ENCODE measurements at places on chromosomes 7 and 10.

GRCh38 chr7:70498232-70498992, 633.5 kb upstream of the GALNT17 start:
- DNase-seq = no peak

GRCh38 chr7:37592366-37592765, 91.2 kb upstream of the GPR141 start:
- no peak for DNase-seq

- peak; percentile 83 for DNase-seq
Observed at GRCh38 chr10:114634609-114634979, 23.5 kb downstream of the ABLIM1 start.

- DNase-seq = no peak
Observed at GRCh38 chr10:80172896-80173295, 32.4 kb downstream of the ANXA11 start.

- no peak for DNase-seq
Observed at GRCh38 chr10:128476845-128477244, 350.6 kb upstream of the MKI67 start.

- no peak for DNase-seq
Observed at GRCh38 chr10:87579563-87579962, 74.9 kb downstream of the MINPP1 start.

- DNase-seq = no peak
Observed at GRCh38 chr7:87853237-87853864, 22.8 kb downstream of the SLC25A40 start.

Measured in epithelial cell of proximal tubule (primary cell).